ENCODE measurements at places on chromosomes 12 and 14. TPM values are rescaled to one million over a fixed set of nuclear protein-coding genes. Genes with fewer than 3 reads are reported as not detected.

PRR4 gene
- not detected for total RNA-seq

LPAR5 gene
- total RNA-seq = not detected

NKX2-1 gene
- not detected for total RNA-seq

CCDC184 gene
- total RNA-seq = 1.0 TPM

PIK3C2G gene
- not detected for total RNA-seq

FSCB gene
- total RNA-seq = not detected

RPS6KL1 gene
- 0.38 TPM for total RNA-seq

KRT86 gene
- total RNA-seq = not detected
